T-cell (primary cell): ENCODE measurements at places on chromosomes 5 and 9. TPM values are rescaled to one million over a fixed set of nuclear protein-coding genes. Genes with fewer than 3 reads are reported as not detected.

DNA sequence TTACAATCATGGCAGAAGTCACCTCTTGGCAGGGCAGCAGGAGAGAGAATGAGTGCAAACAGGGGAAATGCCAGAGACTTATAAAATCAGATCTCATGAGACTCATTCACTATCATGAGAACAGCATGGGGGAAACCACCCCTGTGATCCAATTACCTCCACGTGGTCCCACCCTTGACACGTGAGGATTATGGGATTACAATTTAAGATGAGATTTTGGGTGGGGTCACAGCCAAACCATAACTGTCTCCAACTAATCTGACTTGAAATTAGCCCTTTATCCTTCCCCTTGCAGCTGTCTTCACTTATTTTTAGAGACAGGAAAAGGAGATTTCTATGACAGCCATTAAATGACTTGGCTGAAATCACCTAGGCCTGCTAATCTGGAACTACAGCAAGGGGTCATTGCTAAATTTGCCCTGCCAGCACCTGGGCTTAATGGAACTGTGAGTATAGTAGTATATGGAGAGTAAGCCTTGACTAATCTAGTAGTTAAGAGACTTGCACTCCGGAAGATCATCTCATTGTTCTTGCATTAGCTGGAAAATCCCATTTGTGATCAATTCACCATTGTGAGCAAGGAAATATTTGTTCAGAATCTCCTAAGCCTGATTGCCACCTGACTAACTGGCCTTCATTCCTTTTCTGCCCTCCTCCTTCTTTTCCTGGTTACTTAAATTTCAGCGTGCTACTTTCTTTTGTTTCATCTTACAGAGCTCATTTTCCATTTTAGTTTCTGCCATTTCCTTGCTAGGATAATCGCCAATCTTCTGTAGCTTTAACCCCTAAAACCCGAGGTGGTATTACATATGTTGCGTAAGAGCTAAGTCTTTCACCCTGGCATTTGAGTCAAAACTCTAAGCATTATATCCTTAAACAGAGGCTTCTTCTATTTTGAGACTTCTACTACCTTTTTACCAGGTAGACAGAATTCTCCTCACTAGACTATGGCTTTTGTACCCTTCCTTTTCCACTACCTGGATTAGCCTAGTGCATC lies 65.3 kb upstream of the RUSC2 start:
- no peak for DNase-seq

DNA sequence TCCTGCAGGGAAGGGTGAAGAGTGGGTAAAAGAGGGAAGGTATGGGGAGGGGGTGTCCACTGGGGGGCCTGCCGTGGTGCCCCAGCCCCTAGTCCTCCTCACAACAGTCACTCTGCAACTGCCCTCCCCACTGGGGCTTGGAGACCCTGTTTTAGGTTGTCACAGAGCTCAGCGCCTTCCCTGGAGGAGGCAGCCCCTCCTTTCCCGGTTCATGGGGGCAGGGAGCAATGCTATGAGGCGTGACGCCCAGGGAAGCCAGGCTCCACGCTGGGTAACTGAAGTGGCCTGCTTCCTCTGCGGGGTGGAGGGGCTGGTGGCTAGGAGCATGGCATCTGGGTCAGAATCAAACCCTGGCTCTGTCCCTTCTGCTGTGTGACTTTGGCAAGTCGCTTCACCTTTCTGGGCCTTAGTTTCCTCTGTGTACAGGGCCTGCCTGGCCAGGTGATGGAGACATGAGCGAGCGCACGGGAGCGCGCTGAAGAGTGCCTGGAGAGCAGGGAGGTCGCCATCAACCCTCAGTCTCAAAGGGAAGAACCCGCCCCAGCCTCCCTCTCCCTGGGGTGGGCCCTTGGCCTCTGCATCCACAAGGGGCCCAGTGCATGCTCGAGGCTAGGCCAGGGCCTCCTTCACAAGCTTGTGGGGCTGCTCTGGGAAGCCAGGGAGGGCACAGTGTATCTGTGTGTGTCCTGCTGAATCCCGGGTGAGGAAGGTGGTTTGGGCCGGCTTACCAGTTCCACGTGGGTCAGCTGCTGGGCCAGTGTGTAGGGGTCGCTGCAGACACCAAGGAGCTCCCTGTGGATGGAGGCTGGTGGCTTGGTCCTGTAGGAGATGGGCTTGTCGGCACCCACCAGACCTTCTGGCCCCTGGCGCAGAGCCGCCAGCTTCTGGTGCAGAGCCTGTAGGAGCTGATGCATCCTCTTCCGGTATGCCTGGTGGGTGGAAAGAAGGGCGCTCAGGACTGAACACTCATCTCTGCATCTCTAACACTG lies 56.4 kb upstream of the RNF130 start:
- DNase-seq, result no peak

DNA sequence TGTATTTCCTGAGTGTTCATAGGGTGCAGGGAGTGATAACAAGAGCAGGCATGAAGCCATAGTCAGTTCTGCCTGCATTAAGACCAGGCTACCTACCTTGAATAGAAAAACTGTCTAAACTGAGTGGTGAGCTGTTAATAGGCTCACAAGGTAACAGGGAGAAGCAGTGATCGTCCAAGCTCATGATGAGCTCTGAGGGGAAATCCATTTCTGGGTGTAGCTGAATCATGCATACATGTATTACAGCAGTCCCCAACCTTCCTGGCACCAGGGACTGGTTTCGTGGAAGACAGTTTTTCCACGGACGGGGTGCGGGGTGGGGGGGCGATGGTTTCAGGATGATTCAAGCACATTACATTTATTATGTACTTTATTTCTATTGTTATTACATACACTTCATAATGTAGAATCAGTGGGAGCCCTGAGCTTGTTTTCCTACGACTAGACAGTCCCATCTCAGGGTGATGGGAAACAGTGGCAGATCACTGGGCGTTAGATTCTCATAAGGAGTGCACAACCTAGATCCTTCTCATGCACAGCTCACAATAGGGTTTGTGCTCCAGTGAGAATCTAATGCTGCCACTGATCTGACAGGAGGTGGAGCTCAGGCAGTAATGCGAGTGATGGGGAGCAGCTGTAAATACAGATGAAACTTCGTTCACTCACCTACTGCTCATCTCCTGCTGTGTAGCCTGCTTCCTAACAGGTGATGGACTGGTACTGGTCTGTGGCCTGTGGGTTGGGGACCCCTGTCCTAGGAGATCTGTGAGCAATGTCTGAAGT lies 100.0 kb upstream of the IL6ST start:
- no peak for DNase-seq

Gene IRX2
- total RNA-seq, result not detected

DNA sequence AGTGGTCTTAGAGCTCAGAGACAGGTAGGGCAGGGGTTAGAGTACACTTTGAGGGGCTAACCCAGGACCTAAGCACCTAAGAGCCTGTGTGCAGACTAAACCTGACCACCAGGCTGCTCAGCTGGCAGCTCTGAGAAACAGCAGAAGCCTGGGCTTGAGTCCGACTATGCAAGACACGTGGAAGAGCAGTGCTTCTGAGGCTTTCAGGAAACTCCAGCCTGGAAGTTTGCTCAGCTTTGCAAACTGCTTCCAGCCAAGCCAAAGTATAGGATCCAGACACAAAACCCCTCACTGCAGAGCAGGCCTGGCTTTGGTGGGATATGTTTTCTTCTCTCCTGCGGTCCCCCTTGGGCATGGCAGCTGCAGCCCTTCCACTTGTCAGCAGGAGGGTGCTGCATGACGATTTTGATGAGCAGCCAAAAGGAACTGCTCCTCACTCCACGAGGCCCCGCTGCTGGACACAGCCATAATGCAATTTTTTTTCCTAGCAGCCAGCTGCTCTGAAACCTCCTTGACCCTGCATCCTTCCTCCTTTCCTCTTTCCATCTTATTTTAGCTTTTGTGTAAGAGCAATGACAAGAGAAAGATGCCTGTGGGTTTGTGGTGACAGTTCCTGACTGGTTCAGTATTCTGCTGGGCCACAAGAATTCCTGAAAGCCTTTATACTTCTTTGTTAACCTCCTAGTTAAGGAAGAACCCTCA lies 123.1 kb downstream of the LIFR start:
- no peak for DNase-seq

Gene PNPLA7
- 18.8 TPM for total RNA-seq

DNA sequence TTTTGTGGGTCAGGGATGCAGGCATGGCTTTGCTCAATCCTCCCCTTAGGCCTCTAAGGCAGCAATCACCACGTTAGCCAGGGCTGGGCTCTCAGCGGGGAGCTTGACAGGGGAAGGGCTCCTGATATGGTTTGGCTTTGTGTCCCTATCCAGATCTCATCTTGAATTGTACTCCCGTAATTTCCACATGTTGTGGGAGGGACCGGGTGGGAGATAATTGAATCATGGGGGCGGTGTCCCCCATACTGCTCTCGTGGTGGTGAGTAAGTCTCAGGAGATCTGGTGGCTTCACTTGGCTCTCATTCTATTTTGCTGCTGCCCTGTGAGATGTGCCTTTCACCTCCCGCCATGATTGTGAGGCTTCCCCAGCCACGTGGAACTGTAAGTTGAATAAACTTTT lies 11.5 kb upstream of the IRX4 start:
- DNase-seq, result no peak

- no peak for DNase-seq
These were observed 1242.3 kb upstream of the WWC1 start for GRCh38 chr5:167049043-167049663.

DNA sequence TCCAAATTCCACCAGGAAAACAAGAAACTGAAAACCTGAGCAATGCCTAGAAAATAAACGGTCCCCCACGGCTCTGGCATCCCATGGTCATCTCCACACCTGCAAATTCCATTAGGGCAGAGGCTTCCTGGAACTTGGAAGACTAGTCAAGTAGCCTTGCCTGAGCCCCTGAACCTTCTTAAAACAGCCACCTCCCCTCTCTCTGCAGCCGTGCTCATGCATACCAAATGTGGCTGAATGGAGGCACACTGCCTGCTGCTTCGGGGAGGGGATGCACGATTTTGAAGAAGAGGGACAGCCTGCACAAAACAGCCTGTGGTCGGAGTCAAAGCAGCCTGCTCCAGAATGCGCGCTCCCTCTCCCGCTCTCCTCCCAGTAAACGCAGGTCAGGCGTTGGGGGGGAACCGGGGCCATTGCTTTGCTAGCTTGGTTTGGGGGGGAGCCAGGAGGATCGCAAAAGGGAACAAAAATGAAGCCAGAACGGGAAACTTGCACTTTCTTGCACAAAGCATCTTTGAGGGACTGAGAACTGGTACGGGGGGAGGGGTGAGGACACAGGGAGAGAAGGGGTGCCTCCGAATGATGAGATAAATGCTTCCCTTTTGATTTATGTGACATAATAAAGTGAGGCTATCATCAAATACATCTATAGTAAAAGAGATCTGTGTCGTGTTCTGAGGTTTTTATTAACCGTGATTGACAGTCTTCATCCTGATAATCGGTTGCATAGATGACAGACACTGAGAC lies at the start of gene TRPM3:
Gene TRPM3 (minus strand): TSS at position 347 of the 747 bp plus-strand sequence. CDS start 267 bp downstream, at position 80.
- DNase-seq, result no peak

DNA sequence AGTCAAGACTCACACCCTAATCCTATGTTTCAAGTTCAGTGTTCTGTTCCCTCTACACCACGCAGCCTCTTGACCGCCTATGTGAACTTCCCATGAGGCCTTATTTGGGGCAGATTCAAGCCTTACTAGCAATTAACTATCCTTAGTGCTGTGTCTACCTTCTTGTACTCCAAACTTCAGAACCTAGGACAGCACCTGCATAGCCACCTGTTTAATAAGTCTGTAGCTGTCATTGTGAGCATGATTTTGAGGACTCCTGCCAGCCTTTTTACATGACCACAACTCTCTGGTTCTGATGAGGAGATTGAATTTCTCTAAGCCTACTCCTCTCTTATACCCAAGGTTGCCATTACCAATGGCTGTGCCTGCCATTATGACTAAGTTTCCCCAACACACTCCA lies 50.8 kb upstream of the PCSK1 start:
- DNase-seq, result no peak

DNA sequence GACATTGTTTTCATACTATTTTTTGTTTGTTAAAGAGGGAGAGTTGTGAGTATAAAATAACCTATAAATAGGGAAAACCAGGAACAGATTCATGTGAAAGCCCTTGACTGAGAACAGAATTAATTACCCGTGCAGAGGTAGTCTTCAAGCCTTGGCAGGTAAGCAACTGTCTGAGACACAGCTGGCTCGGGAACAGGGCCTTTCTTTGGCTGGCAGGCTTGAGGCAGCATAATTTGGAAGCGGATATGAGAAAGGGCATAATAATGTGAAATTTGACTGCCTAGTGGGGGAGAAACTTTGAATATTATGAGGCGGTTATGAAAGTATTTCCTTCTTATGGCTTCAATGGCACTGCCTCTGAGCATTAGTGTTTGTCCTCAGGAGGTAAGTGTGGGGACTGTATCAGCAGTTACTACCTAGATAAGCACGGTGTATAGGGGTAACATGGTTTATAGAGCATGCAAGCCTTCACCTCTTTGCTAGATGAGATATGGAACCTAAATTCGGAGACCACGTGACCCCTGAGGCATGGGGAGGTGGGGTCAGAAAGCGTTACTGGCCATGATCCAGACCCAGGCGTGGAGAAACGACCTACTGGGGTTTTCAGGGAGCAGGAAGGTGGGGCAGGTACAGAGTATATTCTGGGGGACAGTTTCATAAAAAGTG lies 210.2 kb upstream of the GAS1 start:
- no peak for DNase-seq

Gene SPEF2
- 11.3 TPM for total RNA-seq

Gene DMGDH
- 0.43 TPM for total RNA-seq

DNA sequence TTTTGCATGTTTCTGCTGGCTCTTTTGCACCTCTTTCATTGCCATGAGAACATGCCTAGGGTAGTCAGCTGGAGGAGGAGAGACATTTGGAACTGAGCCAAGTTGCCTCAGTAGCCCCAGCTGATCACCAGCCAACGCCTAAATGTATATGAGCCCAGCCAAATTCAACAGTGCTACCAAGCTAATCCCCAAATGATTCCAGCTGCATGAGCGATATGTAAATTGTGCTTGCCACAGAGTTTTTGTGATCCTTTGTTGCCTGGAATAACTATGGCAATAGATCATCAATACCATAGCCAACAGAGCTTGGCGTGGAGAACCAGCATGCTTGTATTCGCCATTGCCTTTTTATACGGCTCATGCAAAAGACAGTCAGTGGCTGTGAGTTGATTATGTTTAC lies 110.5 kb downstream of the PRDM6 start:
- no peak for DNase-seq

Gene PLK2
- 10.3 TPM for total RNA-seq

GRCh38 chr5:1666221-1666620 lies 133.4 kb downstream of the MRPL36 start:
- DNase-seq, result no peak

DNA sequence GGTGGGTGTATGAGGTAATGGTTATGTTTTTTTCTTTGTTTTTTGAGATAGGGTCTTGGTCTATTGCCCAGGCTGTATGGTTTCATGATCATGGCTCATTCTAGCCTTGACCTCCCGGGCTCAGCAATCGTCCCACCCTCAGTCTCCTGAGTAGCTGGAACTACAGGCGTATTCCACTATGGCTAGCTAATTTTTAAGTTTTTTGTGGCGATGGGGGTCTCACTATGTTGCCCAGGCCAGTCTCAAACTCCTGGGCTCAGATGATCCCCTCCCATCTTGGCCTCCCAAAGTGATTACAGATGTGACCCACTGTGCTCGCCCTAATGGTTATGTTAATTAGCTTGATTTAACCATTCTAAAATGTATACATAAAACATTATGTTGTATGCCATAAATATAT lies 5.6 kb downstream of the CNTLN start:
- DNase-seq, result no peak

GRCh38 chr9:34712140-34712539 lies 2.2 kb upstream of the CCL21 start:
- no peak for DNase-seq

Gene ACOT12
- 0.22 TPM for total RNA-seq

- no peak for DNase-seq
These were observed 6.8 kb upstream of the SH3TC2 start for GRCh38 chr5:149069711-149070110.
